ENCODE measurements at places on chromosomes 13 and 19. TPM values are rescaled to one million over a fixed set of nuclear protein-coding genes. Genes with fewer than 3 reads are reported as not detected.

- DNase-seq, result no peak
Measured at GRCh38 chr19:53333066-53333462, 485 bp upstream of the ZNF845 start.

- DNase-seq, result no peak
Measured at GRCh38 chr13:102901615-102902305, 55.9 kb downstream of the ERCC5 start.

GRCh38 chr13:20206698-20207235 is 14.0 kb upstream of the GJB2 start:
- DNase-seq, result no peak

- DNase-seq, result no peak
Measured at GRCh38 chr19:41409288-41409687, 11.7 kb downstream of the BCKDHA start.

DNA sequence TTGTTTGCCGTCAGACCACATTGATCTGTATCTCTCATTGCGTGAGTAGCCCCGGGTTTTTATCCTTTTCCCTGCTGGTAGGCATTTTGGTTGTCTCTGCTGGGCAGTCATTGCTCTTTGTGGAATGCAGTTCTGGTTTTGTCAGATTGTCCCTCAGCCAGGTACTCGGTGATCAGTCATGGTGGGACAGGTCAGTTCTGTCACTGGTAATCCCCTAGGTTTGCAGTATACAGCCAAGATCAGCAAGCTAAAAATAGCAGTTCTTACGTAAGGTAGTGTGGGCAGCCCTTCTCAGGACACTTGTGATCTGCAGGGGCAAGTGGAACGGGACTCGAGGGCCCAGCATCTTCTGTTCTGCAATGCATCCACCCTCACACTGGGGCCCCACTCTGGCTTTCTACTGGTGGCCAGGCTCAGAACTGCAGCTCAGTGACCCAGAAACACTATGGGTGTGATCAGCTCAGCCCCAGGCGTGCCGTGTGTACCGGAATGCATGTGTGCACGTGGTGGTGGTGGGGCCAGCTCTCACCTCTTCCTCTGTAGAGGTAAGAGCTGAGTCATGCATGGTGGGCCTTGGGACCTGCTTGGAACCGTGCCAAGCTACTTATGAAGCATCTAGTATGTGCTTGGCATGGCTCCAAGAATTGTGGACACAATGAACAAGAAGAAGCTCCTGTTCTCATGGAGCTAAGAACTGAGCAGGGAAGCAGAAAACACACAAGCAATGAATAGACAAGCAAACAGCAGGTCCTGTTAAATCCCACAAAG is 6.3 kb downstream of the PLEKHF1 start:
- DNase-seq, result peak; percentile 55

GRCh38 chr19:51689751-51690453 is 3.2 kb upstream of the SPACA6 start:
- DNase-seq, result peak; percentile 82

- DNase-seq, result peak; percentile 38
Measured at GRCh38 chr19:36573895-36574720, 1.0 kb upstream of the ZNF529 start.

The ZNF155 gene
- 5.7 TPM for polyA plus RNA-seq

The EID2 gene
- polyA plus RNA-seq, result 12.7 TPM

GRCh38 chr13:26599403-26599802 is 41.9 kb downstream of the WASF3 start:
- DNase-seq, result no peak

DNA sequence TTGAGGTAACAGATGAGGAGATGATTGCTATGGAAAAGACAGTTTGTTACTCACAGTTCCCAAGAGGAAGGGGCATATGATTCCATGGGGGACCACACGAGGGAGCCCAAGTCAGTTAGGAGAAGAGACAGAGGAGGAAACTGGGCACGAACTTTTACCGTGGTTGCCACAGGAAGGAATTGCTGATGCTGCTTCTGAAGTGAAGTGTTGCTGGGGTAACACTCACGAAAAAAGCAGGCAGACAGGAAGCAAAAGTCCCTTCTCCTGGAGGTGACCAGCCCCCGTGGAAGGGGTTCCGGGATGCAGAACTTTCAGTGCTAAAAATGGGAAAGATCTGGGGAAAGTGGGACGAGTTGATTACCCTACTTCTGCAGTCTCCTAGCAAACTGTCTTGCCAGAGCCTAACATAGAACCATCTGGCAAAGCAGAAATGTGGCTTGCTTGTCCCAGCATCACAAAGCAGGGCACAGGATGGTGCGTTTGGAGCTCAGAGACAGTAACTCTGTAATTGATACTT is 35.4 kb upstream of the MAP3K10 start:
- DNase-seq, result no peak

GRCh38 chr13:82766732-82767321 is 1115.4 kb downstream of the SLITRK1 start:
- no peak for DNase-seq

DNA sequence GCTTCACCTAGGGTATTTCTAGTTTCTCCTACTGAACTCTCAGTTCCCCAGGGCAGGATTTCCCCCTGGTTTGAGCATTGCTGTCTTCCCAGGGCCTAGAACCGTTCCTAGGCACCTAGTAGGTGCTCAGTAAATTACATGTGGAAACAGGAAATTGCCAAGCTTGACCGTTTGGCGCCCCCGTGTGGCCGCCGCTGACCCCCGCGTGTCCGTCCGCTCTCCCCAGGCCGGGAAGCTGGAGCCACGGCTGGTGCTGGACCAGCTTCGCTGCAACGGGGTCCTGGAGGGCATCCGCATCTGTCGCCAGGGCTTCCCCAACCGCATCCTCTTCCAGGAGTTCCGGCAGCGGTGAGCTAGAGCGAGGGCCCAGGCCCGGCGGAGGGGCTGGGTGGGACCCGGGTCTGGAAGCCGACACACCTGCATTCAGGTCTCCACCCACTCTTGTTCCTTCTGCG is 55.5 kb downstream of the MYH14 start:
- peak; percentile 7 for DNase-seq

DNA sequence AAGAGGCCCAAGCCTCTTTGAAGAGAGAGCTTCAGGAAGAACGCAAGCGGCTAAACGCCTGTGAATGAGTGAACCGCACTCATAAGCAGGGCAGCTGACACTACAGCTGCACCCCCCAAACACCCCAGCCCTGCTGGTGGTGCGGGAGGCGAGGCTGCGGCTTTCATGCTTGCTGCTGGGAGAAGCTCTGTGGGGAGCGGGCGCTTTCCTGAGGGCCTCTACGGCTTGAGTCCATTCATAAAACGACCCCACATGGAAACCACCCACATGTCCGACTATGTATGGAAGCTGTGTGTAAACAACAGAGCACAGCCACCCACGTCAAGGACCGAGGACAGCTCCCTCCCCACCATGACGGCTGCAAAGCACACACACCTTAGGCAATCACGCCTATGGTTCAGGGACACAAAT is 5.5 kb downstream of the AP3D1 start:
- peak; percentile 13 for DNase-seq

The SYT3 gene
- not detected for polyA plus RNA-seq
